Myocyte (in vitro differentiated cells): ENCODE measurements at places on chromosomes 6 and 20.

DNA sequence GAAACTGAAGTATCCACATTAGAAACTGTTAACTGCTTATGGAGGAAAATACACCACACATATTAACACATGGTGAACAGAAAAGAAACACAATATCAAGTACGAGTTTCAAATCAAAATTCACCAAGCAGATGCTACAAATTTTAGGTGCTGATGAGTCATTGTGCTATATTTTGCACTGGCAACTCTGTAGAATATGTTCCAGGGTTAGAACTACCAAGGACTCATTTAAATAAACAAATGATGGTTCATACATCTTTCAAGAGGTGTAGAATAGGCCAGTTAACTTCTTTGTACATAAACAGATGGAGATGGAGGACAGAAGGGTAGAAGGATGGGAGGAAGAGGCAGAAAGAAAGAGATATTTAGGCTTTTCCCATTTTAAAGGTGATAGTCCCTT is 184.9 kb downstream of the ARHGAP18 start:
- peak; percentile 31 for DNase-seq

DNA sequence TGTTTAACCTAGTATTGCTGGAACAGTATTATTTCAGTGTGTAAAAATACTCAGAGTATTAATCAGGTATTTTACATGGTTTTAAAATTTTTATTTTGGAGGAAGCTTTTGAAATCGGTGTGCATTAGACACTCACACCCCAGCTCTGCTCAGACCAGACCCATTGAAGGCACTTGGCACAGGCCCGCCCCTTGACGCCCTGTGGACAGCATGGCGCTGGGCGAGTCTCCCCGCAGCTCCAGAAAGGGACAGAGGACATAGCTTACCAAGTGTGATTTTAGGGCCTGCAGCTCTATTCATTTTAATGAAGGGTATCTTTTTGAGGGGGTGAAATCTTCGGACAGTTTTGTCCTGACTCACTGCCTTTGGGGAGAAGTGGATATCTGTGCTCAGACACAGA is 164.5 kb downstream of the CDH4 start:
- DNase-seq, result no peak

DNA sequence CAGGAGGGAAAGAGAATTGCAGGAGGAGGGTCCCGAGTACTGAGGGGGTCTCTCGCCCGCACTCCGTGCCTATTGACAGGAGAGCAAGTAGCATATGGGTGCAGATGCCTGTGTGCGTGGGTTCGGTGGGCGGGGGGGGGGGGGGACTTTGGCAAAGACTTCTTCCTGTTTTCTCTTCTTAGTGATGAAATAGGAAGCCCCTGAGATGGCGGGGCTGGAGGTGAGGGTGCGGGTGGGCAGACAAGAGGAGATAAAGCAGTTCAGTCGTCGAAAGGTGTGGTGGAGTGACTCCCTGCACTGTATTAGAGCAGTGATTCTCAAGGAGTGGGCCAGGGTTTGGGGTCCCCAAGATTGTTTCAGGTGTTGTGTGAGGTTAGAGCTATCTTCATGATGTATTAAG is 3.7 kb downstream of the NAA20 start:
- no peak for DNase-seq

DNA sequence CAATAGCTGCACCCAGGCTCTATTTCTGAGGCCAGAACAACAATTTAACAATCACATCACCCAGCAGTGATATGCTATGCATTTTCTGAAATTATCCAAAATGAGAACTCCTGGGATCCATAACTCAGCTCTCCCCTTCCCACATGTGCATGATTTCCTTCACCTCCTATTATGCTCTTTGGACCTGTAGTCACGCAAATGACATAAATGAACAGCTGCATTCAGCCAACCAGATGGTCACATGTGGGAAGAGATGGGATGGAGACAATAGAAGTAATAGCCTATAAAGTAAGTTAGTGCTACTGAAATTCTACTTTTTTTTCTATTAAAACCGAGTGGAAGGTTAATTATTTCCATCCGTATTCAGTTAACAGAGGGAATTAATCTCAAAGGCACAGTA is 662.1 kb upstream of the ID4 start:
- DNase-seq, result no peak

DNA sequence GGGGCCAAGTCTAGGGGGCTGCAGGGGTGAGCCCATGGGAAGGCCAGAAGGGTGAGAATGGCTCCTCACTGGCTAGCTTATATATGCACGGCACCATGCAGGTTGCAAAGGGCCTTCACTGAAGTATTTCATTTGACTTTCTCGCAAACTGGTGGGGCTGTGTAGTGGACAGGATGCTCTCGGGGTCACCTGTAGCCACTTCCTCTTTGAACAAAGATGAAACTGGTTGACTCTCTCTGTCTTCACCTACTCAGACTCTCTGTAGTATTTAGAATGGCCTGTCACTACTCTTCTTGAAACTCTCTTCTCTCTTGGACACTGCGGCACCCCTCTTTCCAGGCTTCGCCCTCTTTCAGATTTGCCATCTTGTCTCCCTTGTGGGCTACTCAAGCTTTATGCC is 560.5 kb downstream of the PKHD1 start:
- DNase-seq, result no peak

DNA sequence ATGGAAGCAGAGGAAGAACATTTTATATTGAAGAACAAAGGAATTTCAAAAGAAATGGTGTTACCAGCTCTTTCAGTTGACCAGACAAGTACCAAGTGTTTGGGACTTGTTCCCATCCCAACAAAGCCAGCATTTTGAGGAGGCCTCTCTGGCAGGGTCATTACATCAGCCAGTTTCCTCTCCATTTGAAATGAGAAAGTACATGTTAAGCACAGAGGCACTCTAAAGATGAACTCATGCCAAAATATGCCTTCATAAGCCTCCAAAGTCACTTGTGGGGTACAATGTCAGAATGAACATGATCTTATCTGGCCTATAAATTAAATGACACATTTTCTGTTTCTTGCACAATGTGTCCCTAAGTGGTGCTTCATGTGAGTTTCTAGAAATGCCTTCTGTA is 223.9 kb downstream of the PRL start:
- no peak for DNase-seq

DNA sequence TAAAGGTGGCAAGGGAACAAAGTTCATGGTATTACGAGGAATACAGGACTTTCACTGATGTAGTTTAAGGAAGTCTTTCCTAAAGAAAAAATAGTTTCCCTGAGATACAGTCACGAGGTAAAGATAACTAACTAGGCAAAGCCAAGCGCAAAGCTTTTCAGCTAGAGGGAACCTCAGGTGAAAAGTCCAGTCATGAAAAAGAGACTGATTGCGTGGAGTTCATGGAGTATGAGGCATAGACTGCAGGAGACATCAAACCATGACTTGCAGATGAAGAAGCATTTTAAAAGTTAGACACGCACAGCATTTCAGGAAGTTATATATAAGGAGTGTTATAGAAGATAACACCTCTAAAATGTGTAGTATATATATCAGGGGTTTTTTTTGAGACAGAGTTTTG is 205.6 kb upstream of the ZNF184 start:
- DNase-seq, result no peak

DNA sequence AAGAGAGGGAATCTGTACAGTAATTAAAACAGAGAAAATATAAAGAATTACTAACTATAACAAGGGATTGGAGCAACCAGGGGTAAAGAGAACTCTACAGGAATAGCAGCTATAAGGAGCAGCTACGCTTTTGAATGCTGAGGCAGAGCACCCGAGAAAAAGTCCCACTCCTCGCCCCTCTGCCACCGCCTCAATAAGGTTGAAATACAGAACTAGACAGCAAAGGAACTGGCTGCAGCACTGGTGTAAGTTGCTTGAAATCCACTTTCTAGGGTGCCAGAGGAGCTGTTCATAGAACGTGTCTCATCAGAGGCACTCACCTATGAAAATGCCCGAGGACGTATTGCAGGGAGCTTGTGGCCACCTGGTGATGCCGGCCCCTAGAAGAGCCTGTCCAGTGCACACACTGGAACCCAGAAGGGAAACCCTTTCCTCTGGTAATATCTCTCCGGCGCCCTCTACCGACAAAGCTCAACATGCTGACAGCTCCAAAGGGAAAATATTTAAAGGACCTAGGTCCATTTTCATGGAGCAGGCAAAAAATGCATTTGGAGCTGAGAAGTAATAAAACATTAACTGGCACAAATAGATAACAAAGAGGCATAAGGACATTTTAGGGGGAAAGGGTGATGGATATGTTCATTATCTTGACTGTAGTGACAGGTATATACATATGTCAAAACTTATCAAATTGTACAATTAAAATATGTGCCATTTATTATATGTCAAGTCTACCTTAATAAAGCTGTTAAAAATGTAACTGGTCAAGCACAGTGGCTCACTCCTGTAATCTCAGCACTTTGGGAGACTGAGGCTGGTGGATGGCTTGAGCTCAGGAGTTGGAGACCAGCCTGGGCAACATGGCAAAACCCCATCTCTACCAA is 137.4 kb upstream of the HDAC2 start:
- peak; percentile 79 for DNase-seq

- DNase-seq, result no peak
Observed at GRCh38 chr6:33217246-33217645, 8.9 kb downstream of the RING1 start.

- peak; percentile 1 for DNase-seq
Observed at GRCh38 chr6:87093199-87093598, 1.7 kb downstream of the CGA start.

- no peak for DNase-seq
Observed at GRCh38 chr20:43959079-43959919, 44.6 kb downstream of the TOX2 start.

DNA sequence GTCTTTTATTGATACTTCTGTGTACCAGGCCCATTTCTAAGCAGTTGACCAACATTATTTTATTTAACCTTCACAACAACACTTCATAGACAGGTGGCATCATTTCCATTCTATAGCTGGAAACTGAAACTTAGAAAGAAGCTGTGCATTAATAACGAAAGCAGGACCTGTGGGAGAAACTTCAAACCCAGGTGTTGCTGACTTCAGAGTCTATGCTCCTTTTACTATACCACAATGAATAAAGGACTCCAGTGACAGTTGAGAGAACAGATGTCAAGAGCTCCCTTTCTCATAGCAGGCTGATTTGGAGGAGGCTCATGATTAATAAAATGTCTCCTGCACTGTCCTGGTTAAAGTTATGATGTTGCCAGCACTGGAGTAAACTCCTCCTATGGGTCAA is 56.6 kb upstream of the POU3F2 start:
- DNase-seq, result no peak

- DNase-seq, result no peak
Observed at GRCh38 chr6:83461438-83461837, 30.6 kb upstream of the ME1 start.

GRCh38 chr20:7889736-7890135 is 50.5 kb downstream of the HAO1 start:
- no peak for DNase-seq
